ENCODE measurements at places on chromosomes 6 and 20.

- DNase-seq: no peak
Measured at GRCh38 chr6:73030791-73031782, 194.2 kb downstream of the KHDC1L start.

DNA sequence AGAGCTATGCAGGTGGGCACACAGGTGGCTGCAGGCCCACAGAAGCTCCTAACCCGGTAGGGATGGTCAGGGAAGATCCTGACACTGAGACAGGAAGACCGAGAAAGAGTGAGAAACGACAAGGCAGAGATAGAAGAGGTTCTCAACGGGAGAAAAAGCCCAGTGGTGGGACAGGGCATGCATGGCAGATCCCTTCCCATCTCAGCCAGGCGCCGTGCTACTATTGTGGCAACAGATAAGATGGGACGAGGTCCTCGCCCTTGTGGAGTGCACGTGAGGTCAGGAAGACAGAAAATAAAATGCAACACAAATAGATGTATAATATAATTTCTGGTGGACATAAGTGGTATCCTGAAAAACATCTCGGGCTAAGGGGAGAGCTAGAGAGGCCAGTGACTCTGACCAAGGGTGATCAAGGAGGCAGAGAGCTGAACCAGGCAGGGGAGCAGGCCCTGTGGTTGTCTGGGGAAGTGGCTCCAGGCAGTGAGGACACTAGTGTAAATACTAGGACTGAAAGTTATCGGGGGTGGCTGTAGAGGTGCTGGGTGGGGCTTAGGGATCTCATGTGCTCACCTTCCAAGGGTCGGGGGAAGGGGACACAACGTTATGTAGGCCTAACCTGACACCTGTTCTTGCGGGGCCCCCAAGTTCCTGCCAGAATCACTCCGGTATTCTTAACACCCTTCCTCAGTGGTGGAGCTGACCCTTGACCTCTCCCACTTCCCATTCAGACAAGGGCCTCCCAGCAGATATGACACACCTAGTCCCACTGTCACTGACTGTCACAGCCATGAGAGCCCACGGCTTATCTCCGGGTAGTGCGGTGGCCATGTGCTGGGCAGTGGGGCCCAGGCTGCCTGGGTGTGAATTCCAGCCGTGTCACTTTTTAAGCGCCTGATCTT is 1.0 kb downstream of the SRXN1 start:
- DNase-seq: no peak

- DNase-seq: no peak
Measured at GRCh38 chr6:163366288-163366687, 48.2 kb upstream of the QKI start.

- DNase-seq: no peak
Measured at GRCh38 chr6:162262466-162263196, 464.9 kb downstream of the PRKN start.

GRCh38 chr20:41398408-41398807 is 31.8 kb upstream of the EMILIN3 start:
- DNase-seq: no peak

All from anterior cingulate cortex (tissue), 58 donors.